ENCODE measurements at places on chromosomes 1 and 21. TPM values are rescaled to one million over a fixed set of nuclear protein-coding genes. Genes with fewer than 3 reads are reported as not detected.

Gene DNAH14
- 10.1 TPM for total RNA-seq

Gene LEFTY2
- total RNA-seq, result 0.36 TPM

Gene TRIM17
- 10.4 TPM for total RNA-seq

GRCh38 chr21:35178827-35179226, 129.7 kb upstream of the RUNX1 start:
- DNase-seq, result no peak

- no peak for DNase-seq
Observed at GRCh38 chr1:167861664-167862381, 52.1 kb downstream of the ADCY10 start.

- DNase-seq, result no peak
Observed at GRCh38 chr1:76425201-76426145, 350.9 kb downstream of the ST6GALNAC3 start.

Measured in epithelial cell of proximal tubule (primary cell).